ENCODE measurements at places on chromosomes 2 and 18.

DNA sequence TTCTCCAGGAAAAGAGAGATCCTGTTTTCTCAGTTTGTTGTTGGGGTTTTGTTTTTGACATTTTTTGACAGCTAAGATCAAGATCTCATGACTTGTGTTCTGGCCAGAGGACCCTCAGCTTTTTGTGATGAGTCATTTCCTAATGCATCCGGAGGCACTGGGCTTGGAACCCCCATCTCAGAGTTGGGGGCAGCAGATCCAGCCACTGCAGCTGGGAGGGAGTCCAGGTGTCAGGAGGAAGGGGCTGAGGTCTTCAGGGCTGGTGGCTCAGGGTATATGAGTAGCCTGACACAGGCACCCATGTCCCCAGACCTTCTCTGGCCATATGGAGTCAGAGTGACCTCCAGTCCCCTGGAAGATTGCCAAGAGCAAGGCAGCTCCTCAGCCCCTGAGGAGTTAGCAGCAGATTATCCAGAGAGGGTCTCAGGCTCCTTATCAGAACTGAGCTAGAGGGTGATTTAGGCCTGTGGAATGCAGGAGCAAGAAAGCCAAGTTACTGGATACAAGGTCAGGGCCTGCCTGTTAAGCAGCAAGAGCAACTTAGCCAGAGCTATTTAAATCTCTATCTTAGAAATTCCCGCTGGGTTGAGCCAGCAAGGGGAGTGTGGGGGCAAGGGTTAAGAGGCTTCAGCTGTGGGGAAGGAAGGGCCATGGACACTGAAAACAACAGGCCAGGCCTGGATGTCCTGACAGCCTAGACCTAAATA, 62.4 kb downstream of the TANC1 start:
- DNase-seq: peak; percentile 98

DNA sequence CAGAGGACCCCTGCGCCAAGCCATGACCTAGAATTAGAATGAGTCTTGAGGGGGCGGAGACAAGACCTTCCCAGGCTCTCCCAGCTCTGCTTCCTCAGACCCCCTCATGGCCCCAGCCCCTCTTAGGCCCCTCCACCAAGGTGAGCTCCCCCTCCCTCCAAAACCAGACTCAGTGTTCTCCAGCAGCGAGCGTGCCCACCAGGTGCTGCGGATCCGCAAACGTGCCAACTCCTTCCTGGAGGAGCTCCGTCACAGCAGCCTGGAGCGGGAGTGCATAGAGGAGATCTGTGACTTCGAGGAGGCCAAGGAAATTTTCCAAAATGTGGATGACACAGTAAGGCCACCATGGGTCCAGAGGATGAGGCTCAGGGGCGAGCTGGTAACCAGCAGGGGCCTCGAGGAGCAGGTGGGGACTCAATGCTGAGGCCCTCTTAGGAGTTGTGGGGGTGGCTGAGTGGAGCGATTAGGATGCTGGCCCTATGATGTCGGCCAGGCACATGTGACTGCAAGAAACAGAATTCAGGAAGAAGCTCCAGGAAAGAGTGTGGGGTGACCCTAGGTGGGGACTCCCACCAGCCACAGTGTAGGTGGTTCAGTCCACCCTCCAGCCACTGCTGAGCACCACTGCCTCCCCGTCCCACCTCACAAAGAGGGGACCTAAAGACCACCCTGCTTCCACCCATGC, 3.0 kb downstream of the PROC start:
- DNase-seq: no peak

DNA sequence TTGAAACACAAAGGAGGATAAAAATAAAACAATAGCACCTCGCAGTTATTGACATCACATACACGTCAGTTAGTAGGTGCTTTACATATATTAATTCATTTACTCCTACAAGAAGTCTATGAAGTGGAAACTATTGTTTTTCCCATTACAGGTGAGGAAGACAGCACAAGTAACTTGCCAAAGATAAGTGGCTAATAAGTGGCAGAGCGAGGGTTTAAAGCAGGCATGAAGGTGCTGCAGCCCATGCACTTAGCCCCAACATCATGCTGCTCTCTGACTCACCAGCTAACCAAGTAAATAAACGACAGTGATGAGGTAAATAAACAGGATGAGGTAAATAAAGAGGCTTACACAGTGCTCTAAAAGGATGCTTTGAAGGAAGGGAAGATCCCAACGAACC, 498.6 kb upstream of the ZEB2 start:
- peak; percentile 51 for DNase-seq

DNA sequence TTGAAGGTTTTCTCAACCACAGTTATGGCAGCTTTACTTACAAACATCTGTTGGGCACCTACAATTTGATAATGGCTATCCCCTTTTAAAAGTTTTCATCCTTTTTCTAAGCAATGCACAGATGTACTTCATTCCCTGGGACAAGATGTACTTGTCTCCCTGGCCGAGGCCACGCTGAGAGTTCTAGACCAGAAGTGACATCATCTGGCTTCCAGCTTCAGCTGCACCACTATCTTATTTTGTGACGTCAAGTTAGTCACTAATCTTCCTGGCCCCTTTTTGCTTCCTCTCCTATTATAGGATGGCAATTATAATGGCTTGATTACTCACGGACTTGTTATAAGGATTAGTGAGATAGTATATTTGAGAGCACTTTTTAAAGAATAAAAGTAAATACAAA, 386.4 kb downstream of the BCL11A start:
- DNase-seq: no peak

DNA sequence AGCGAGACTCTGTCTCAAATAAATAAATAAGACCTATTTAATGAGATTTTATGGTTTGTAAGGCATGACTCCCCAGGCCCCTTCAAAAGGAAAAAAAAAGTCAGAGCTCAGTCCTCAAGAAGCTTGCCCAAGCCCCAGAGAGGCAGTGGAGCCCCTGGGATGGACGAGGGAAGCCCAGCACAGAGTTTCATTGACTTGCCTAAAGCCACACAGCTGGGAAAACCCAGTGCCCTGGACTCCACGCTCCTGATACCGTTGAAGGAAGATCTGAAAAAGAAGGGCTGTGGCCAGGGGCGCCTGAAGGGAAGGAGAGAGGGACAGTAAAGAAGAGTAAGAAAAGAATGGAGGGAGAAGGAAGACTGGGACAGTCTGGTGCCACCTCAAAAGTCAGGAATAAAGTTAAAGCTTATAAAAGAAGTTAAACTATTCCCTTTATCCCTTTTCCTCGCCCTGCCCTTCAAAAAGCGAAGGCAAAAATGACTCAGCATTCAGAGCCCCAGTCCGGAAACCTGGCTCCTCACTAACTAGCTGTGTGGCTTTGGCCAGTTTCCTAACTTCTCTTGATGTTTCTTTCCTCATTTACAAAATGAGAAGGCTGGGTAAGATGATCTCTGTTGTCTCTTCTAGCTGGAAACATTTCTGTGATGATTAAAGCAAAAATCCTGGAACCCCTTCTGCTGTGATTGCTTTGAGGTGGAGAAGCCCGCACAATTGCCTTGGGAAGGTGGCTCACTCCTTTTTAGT, 46.7 kb downstream of the LYPD1 start:
- peak; percentile 37 for DNase-seq

GRCh38 chr18:37334631-37335408, 230.8 kb downstream of the CELF4 start:
- DNase-seq: no peak

DNA sequence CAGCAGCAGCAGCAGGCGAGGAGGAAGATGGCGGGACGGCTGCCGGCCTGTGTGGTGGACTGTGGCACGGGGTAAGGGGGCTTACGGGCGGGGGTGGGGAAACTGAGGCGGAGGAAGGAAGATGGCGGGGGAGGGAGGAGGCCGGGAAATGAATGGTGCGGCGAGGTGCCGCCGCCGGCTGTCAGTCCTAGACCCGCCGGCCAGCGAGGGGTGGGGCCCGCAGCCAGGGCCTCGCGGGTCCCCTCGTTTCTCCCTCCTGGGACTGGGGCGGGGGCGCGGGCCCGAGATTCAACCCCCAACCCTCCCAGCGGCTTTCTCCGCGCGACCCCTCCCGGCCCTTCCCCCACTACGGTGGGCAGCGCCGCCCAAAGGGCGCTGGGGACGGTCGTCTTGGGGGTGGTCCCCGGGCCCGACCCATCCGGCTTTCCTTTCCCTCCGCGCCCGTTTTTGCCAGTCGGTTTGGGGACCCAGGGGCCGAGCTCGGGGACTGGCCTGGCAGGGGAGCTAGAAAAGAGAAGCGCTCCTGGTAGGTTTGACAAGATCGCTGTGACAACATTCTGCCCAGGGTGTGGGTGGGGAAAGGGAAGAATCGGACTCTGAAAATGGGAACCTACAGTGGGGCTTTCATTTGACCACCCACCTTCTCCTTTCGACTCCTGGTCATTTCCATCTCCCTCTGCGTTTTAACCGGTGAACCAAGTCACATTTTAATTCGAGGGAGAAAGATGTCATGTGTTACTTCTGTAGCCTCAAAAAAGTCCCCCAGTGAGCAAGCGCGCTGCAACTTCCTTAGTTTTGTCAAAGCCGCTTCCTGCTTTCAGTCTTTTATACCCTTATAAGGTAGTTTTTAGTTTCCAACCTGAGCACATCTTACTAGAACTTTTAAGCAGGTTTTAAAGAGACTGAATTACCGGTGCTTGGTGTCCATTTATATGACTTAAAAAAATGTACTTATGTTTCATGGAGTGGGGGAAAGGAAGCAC, 655 bp downstream of the ACTR3 start:
- peak; percentile 67 for DNase-seq

- DNase-seq: no peak
Measured at GRCh38 chr18:61400716-61401115, 67.5 kb downstream of the CDH20 start.

GRCh38 chr2:39737661-39738060, 41.4 kb downstream of the THUMPD2 start:
- DNase-seq: peak; percentile 91

DNA sequence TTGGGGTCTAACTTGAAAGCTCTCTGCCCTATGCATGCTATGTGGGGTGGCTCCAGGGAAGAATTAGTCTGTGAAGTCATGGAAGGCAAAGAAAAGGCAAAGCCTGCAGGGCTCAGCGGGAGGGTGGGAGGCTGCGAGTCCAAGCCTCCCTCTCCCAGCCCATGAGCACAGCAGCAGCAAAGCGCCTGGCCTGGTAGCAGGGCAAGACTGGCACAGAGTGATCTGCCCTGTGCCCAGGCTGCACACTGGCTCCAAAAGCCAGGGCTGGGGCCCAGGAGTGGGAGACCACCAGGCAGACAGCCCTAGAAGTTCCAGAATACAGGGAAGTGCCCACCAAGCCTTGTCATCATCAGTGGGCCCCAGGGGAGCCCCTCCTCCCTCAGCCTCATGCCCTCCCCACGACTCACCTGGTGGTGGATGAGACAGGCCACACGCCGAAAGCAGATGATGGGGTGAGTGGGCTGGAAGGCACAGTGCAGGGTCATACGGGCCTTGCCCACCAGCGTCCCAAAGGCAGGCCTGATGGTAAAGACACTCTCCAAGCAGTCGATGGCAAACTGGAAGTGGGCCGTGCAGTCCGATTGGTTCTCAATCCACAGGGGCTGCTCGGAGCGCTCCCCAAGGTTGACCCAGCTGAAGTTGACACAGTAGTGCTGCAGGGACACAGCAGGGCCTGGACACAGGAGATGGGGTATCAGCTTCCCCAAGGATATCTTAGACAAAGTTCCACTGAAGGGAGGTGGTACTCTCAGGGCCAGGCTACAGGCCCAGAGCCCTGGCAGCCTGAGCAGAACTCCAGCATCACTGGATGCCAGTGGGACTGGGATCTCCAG, 12.1 kb downstream of the CFAP65 start:
- no peak for DNase-seq

DNA sequence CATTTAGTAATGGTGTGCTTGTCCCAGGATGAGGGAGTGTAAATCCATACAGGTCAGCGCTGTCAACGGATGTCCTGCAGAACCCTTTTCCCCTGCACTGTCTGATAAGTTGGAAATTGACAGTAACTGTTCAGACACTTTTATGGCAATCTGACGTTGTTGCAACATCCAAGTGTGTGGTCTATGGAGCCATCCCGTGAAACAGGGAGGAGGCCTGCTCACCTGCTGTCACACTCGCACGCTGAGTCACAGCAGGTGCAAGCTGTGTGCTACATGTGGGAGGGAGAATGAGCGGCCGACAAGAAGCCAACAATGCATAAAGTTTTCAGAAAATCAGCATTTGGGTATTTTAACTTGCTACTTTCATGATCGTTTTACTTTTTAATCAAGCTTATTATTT, 43.7 kb upstream of the RMDN2 start:
- no peak for DNase-seq

GRCh38 chr2:41928526-41928925, 119.3 kb upstream of the PKDCC start:
- peak; percentile 71 for DNase-seq

DNA sequence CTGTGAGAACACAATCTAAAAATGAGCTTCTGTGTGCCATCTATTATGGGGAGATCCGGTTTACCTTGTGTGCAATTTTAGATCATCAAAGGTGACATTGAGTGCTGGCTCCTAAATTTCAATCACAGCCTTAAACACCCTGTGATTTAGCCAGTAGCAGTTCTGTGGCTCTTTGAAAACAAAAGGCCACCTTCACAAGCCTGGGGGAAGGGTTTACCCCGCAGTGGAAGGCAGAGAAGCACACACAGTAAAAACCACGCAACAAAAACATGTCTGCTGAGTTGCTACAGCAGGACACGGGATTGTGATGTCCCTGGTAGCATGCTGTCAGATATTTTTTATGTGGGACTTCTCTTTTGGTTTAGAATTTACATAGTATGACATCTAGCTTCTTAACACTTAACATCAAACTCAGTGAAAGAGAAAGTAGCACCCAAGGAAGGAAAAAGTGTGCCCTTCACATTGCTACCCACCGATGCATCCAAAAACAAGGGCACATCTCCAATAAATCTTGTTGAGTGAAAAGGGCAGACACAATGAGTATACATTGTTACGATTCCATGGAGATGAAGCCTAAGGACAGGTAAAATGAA, 56.1 kb upstream of the RNF152 start:
- peak; percentile 61 for DNase-seq

- DNase-seq: no peak
Measured at GRCh38 chr2:197934261-197934933, 130.0 kb downstream of the PLCL1 start.

DNA sequence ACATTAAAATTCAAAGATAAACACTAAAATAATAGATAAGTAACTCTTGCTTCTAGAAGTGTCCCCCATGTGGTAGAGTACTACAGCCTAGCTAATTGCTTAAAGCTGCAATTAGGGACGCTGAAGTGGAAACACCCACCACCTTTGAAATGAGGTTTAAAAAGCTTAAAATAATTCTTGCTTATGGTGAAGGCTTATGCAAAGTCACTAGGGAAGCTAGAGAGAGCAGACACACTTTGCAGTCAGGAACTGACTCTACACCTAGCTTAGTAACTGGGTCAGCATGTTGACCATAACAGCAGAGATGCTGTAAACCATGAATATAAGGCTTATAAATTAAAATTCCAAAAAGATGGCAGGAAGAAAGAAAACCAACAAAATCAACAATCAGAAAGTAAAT, 65.4 kb upstream of the DSG1 start:
- DNase-seq: no peak

Data from islet precursor cell (in vitro differentiated cells).